ENCODE measurements at places on chromosomes 11 and 22. TPM values are rescaled to one million over a fixed set of nuclear protein-coding genes. Genes with fewer than 3 reads are reported as not detected.

Gene ALDH3B2
- 1.8 TPM for total RNA-seq

DNA sequence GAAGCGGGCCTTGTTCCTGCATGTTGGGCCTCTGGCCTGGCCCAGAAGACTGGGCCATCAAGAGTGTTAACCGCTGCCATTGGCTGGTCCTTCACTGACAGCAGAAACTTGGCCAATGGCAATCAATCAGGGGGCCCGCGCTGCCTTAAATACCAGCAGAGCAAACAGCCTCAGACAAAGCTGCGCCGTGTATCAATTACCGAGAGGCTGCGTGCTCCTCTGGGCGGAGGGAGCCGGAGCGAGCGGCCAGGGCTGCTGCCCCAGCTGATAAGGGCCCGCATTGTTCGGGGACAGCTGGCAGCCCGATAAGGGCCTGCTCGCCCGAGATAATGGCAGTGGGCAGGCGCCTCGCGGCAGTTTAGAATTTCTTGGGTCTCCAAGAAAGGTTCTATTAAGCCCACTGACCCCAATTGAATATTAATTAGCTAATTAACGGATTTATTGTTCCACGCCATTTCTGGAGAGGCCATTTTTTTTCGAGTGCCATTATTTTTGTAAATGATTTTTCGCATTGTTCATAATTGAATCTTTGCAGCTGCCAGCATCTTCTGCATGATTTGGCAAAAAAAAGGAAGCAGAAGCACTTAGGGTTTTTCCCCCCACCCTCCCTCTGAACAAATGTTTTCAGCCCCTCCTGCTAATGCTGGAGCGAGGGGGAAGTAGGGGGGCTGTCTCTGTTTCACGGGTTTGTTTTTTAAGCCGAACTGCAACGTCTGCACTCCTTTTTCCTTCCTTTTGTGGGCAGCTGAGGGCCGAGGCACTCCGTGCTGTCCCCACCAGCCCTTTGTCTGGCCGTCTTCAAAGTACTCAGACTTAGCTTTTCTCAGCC lies 37.6 kb upstream of the RIC3 start:
- no peaks in the 10 kb centered on the region for H3K4me1 ChIP-seq
- DNase-seq: no peak
- H3K27me3 ChIP-seq: no peaks in the 10 kb centered on the region
- H3K27ac ChIP-seq: no peak overlapping the region
- H3K4me3 ChIP-seq: no peak overlapping the region

- no peak for DNase-seq
- H3K27ac ChIP-seq: no peak overlapping the region
- no peaks in the 10 kb centered on the region for H3K27me3 ChIP-seq
- no peak overlapping the region for H3K4me3 ChIP-seq
- H3K4me1 ChIP-seq: no peaks in the 10 kb centered on the region
Observed at GRCh38 chr11:59728154-59728553, 14.5 kb upstream of the OR10V1 start.

DNA sequence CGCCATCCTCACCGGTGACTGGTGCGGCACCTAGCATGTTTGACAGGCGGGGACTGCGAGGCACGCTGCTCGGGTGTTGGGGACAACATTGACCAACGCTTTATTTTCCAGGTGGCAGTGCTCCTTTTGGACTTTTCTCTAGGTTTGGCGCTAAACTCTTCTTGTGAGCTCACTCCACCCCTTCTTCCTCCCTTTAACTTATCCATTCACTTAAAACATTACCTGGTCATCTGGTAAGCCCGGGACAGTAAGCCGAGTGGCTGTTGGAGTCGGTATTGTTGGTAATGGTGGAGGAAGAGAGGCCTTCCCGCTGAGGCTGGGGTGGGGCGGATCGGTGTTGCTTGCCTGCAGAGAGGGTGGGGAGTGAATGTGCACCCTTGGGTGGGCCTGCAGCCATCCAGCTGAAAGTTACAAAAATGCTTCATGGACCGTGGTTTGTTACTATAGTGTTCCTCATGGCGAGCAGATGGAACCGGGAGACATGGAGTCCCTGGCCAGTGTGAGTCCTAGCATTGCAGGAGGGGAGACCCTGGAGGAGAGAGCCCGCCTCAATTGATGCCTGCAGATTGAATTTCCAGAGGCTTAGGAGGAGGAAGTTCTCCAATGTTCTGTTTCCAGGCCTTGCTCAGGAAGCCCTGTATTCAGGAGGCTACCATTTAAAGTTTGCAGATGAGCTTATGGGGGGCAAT lies 1.1 kb downstream of the NEAT1 start:
- H3K4me1 ChIP-seq: peaks cover 91% of the 10 kb centered on the region
- H3K4me3 ChIP-seq: peak overlapping the region; percentile 84
- no peaks in the 10 kb centered on the region for H3K36me3 ChIP-seq
- no peaks in the 10 kb centered on the region for H3K27me3 ChIP-seq

Gene NLRP14
- total RNA-seq: 0.51 TPM

DNA sequence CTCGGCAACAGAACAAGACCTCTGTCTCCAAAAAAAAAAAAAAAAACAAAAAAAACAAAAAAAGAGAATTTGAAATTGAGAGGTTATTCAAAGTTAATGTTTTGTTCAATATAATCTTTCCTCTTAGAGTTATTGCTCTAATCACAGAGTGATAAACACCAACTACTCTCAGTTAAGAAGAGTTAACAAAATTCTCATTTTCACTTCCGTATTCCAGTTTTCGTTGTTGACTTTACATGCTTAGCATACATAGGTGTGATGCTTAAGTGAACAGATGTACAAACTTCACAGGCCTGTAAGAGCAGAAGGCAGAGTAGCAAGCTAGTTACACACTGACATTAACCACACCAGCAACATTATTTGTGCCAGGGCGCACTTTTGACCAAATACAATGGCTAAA lies 12.3 kb downstream of the EIF4ENIF1 start:
- no peak overlapping the region for H3K27ac ChIP-seq
- DNase-seq: no peak
- H3K4me1 ChIP-seq: no peaks in the 10 kb centered on the region
- no peaks in the 10 kb centered on the region for H3K27me3 ChIP-seq
- peaks cover 69% of the 10 kb centered on the region for H3K36me3 ChIP-seq

Gene WBP2NL
- total RNA-seq: 0.19 TPM

DNA sequence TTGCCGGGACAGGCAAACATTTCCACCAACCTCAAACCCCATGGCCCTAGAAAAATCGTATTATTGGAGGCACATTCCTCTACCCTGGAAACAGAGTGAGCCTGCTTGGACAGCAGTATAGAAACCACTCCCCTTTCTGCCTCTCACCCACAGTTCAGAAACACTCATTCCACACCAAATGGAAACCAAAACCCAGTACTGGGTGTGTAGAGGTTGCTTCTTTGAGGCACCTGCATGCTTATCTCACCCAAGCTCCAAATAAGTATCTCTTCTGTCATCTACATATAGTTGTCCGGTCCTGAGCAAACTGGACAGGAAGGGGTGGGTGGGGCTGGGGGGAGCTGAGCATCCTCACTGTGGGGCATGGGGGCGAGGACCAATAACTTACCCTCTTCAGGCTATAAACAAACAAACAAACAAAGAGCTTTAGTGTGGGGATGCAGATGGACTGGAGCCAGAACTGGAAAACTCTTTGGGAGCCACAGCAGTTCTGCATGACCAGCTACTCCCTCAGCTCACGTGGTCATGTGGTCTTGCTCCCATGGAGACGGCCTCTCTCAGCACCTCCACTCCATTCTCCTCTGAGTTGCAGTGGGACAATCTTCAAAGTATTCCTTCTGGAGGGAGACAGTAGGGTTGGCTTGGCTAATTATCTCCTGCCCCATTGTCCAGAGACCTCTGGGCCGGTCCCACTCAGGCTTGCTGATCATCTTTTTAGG lies 1.0 kb upstream of the PLAAT2 start:
- H3K27me3 ChIP-seq: no peaks in the 10 kb centered on the region
- DNase-seq: no peak
- no peak overlapping the region for H3K27ac ChIP-seq
- H3K4me1 ChIP-seq: no peaks in the 10 kb centered on the region
- H3K4me3 ChIP-seq: no peak overlapping the region

Gene KRTAP5-1
- total RNA-seq: not detected

DNA sequence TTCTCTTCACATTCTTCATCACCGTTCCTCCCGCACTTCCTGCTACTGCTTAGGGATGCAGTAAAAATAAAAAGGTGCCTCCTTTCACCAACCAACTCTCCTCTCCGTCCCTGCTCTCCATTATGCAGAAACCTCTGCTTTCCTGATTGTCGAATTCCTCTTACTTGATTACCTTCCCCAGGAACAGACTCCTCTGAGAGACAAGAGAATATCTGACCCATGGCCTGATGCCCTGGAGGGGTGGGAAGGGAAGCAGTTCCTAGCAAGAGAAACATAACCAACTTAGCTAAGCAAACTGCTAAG lies 80.9 kb downstream of the TRIM29 start:
- H3K4me1 ChIP-seq: no peaks in the 10 kb centered on the region
- H3K27ac ChIP-seq: no peak overlapping the region
- H3K36me3 ChIP-seq: no peaks in the 10 kb centered on the region
- no peak overlapping the region for H3K4me3 ChIP-seq
- no peaks in the 10 kb centered on the region for H3K27me3 ChIP-seq

Gene PTGDR2
- total RNA-seq: not detected

DNA sequence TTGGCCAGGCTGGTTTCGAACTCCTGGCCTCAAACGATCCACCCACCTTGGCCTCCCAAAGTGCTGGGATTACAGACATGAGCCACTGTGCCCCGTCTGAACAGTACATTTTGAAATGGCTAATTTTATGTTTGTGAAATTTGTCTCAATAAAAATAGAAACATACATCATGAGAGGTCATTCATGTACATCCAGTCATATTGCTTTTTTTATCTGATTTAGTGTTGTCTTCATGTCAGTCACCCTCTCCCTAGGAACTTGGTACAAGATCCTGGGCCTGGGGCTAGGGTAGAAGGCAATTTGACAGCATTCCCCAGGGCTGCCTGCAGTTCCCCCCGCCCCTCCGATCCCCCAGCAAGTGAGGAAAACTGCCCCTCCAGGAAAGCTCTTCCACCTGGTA lies 46.6 kb upstream of the RBFOX2 start:
- H3K4me3 ChIP-seq: no peak overlapping the region
- DNase-seq: no peak
- H3K27me3 ChIP-seq: no peaks in the 10 kb centered on the region

GRCh38 chr11:2419638-2420501 lies 19.3 kb downstream of the TSSC4 start:
- no peak overlapping the region for H3K27ac ChIP-seq
- H3K4me1 ChIP-seq: peaks cover 12% of the 10 kb centered on the region
- H3K27me3 ChIP-seq: no peaks in the 10 kb centered on the region
- no peak overlapping the region for H3K4me3 ChIP-seq

Gene DKK3
- total RNA-seq: not detected

- H3K36me3 ChIP-seq: no peaks in the 10 kb centered on the region
- no peaks in the 10 kb centered on the region for H3K4me1 ChIP-seq
- H3K27ac ChIP-seq: no peak overlapping the region
- H3K4me3 ChIP-seq: no peak overlapping the region
- H3K27me3 ChIP-seq: no peaks in the 10 kb centered on the region
- no peak for DNase-seq
Observed at GRCh38 chr11:120091701-120092100, 46.2 kb downstream of the TRIM29 start.

DNA sequence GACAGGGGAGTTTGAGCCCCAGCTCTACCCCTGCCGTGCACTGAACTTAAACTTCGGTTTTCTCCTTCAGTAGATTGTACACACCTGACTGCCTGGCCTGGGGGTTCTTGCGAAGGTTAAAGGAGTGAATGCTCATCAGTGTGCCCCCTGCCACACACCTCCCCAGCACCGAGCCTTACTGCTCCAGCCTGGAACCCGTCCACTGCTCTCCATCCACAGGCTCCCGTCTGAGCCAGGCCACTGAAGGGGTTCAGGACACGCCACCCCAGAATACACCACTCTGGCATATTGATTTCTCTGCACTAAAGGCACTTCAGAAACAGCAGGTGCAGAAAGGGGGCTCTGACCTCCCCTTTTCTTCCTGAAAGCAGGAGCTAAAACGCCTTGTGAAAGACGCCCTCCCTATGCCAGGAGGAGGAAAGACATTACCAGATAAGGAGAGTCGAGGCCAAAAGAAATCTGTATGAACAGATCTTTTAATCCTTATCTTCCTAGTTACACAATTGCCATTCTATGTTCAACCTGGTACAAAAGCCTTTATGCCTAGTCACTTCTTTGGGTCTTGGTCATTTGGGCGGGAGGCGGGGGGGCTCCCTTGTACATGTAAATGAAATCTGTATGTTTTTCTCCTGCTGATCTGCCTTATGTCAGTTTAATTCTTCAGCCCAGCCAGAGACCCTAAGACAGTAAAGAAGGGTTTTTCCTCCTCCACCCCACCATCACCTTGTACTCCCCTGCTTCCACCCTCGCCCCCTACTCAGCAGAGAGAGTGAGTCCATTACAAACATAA lies 1.9 kb upstream of the SSTR3 start:
- DNase-seq: no peak
- no peak overlapping the region for H3K4me3 ChIP-seq
- H3K36me3 ChIP-seq: no peaks in the 10 kb centered on the region
- H3K27me3 ChIP-seq: no peaks in the 10 kb centered on the region
- H3K4me1 ChIP-seq: peaks cover 15% of the 10 kb centered on the region

- H3K27me3 ChIP-seq: no peaks in the 10 kb centered on the region
- no peaks in the 10 kb centered on the region for H3K36me3 ChIP-seq
- DNase-seq: no peak
- no peak overlapping the region for H3K4me3 ChIP-seq
Observed at GRCh38 chr11:73217131-73217809, 811 bp upstream of the P2RY2 start.

Gene H19
- total RNA-seq: 65.5 TPM

DNA sequence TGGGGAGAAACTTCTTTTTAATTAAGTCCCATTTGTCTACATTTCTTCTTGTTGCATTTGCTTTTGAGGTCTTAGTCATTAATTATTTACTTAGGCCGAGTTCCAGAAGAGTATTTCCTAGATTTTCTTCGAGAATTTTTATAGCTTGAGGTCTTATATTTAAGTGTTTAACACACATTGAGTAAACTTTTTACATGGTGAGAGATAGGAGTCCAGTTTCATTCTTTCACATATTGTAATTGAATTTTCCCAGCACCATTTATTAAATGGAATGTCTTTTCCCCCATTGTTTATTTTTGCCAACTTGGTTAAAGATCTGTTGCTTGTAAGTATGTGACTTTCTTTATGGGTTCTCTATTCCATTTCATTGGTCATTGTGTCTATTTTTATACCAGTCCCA lies 1344.0 kb upstream of the RAG2 start:
- no peak overlapping the region for H3K27ac ChIP-seq
- H3K4me3 ChIP-seq: no peak overlapping the region
- H3K4me1 ChIP-seq: no peaks in the 10 kb centered on the region
- no peaks in the 10 kb centered on the region for H3K27me3 ChIP-seq
- H3K36me3 ChIP-seq: no peaks in the 10 kb centered on the region

DNA sequence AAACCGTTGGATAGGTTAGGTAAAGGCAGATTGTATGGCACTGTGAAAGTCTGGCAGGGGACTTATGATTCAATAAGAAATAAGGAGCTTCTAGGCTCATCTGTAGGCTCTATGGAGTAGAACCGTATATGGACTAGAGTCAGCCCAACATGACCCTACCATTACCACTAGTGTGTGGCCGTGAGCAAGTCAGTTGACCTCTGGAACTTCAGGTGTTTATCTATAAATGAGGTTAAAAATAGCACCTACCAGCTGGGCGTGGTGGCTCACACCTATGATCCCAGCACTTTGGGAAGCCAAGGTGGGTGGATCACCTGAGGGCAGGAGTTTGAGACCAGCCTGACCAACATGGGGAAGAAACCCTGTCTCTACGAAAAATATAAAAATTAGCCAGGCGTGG lies 4.4 kb downstream of the HINFP start:
- DNase-seq: no peak
- H3K4me3 ChIP-seq: no peak overlapping the region
- H3K27me3 ChIP-seq: no peaks in the 10 kb centered on the region
- H3K4me1 ChIP-seq: peaks cover 8% of the 10 kb centered on the region

Gene ART1
- not detected for total RNA-seq

- no peaks in the 10 kb centered on the region for H3K27me3 ChIP-seq
- peak overlapping the region; percentile 2 for H3K27ac ChIP-seq
- no peak for DNase-seq
- H3K4me3 ChIP-seq: no peak overlapping the region
- H3K4me1 ChIP-seq: peaks cover 16% of the 10 kb centered on the region
- 0 out of 2 replicates have a peak, but pooled peaks cover 4% of the 10 kb centered on the region for H3K36me3 ChIP-seq
Observed at GRCh38 chr11:66766681-66767080, 37.7 kb upstream of the SPTBN2 start.

Gene LRRC56
- 4.6 TPM for total RNA-seq

Data from Karpas-422 (cell line).